ENCODE measurements at places on chromosomes 7 and 10.

GRCh38 chr7:138435231-138435919 is 24.7 kb upstream of the TRIM24 start:
- no peak for DNase-seq

DNA sequence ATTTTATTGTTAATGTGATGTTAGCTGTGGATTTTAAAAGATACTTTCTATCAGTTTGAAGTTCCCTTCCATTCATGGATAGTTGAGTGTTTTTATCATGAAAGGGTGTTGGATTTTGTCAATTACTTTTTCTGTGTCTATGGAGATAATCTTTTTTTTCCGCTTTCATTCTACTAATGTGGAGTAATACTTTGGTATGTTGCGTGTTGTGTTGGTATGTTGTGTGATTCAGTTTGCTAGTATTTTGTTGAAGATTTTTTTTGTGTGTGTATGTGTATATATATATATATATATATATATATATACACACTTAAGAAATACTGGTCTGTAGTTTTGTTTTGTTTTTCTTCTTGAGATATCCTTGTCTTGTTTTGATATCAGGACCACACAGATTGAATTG is 100.3 kb downstream of the CCSER2 start:
- DNase-seq: no peak

DNA sequence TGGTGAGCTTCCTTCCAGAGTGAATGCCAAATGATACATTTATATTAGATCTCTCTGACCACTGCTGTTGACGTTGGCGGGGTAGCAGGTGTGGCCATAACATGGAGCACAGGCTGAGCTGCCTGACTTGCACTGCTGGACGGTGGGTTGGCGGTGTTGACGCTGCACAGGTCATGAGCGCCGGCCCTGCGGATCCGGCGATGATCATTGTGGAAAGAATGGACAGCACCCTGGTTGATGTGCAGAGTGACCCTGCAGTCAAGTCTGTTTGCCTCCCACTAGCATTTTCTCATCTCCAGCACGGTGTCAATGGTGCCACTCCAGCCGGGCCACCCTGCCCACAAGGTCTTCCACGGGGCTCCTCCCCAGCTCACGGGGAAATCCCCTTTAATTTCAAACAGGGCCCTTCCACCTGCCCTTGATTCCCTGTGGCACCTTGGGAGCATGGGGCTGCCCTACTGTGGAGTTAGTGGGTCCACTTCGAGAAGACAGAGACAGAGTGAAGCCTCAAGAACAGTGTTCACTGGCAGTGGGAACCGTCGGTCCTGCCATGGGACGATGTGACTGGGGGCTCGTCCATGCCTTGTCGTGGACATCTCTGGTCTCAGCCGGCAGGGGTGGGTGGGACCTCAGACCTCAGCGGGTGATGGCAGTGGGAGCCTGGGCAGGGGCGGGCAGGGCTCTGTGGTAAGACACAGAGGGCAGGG is 613.5 kb downstream of the PTPRN2 start:
- no peak for DNase-seq

- DNase-seq: no peak
Measured at GRCh38 chr10:43082746-43083145, 5.9 kb downstream of the RET start.

DNA sequence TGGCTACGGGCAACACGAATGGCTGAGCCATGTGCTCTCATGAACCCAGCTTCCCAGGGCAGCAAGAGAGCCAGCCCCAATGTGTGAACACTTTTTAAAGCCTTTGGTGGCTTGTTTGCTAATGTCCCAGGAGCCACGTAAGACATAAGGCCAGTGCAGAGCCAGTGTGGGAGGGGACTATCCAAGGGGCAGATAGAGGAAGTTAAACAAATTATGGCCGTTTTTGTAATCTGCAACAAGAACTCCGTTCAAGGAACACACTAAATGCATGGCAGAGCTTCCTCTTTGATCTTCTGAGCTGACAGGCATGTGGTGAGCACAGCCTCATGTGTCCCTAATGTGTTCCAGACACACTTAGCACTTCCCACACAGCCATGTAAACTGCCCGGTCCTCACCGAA is 133.3 kb downstream of the TEX36 start:
- no peak for DNase-seq

DNA sequence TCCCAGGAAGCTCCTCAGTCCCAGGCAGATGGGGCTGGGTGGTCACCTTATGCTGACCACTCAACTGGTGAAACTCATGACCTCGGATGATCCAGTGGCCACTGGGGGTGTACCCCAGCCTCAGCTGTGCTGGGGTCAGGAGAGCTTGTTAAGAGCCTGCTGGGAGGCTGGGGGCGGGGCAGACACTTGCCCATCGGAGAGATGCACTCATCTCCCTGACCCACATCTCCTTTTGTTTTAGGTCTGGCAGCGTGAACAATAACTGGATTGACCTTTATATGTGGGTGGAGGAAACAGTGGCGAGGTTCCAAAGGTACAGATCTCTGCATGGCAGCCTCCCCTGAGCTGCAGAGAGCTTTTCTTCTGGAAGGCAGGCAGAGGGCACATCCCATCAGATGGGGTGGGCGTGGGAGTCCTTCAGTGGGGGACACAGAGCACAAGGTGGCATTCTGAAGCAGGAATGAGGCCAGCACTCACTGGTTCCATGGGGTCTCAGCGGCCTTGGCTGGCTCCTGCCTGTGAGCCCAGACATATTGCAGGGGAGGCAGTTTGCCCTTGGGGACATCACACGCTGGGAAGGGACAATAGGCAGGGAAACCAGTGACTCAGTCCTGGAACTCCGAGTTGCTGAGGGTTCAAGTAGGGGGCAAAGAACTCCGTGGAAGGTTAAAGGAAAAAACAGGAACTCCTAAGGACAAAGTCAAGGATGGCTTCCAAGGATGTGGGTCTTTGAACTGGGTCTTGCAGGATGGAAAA is 5.2 kb downstream of the ANTXRL start:
- no peak for DNase-seq

DNA sequence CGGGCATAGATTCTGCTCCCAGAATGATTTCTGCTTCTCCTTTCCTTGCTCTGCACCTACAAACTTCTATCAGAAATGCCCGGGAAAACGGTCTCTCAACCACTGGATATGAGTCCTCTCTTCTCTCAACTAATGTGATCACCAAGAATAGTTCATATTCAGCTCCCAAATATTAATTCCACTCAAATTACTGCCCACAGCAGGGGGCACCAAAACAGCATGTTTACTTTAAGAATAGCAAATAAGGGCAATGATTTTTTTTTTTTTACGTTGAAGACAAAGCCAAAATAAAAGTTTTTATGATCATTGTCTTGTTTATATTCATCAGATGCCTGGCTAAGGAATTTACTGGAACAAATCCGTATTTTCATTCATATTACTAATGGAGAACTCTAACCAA is 94.9 kb upstream of the PRSS1 start:
- DNase-seq: no peak

GRCh38 chr10:77939561-77940001 is 13.0 kb upstream of the DLG5 start:
- DNase-seq: no peak

DNA sequence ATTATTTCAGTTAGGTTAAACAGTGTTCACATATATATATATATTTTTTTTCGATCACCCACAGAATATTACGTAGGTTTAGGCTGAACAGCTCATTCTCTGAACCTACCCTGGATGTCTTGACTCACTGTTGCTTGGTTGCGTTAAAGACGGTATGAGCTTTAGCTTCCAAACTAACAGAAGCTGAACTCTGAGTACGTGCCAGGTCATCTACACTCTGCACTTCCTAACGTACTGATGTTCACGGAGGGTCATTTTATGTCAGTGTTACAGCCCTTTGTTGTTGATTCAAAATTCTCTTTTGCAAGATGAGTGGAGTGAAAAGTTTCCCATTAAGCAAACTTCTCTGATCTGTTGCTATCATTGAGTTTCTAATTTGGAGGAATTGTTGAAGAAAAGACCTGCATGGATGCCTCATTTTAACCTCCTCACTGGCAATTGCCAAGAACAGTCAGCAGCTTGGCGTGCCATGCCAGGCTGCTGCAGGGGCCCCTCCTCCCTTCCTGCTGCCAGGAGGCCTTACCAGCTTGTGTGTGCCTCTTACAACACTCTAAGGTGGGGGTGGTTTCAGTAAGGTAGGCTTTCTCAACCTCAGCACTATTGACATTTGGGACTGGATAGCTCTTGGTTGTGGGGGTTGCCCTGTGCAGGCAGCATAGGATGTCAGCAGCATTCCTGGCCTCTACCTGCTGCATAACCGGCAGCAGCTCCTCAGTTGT is 44.3 kb downstream of the INSYN2A start:
- DNase-seq: no peak

DNA sequence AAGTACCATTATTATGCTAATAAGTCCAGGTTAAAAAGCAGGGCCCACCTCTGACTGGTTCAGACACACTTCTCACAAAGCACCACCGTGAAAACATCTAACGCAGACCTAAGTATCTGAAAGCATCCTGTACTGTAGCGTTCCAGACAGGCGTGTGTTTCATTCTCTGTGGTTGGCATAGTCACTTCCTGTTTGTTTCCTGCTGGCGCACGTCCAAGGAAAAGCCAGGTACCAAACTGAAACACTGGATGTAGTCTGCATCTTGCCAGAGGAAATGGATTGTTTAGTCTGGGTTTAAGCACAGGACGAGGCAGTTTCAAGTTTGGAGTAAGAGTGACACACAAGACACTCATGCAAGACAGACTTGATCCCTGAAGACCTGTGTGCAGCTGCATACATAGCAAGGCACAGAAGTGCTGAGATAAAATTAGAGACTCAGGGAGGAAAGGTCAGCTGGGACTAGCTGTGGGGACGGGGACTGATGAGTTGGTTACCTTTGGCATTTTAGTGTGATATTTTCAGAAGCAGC is 23.3 kb downstream of the BPGM start:
- DNase-seq: no peak

- no peak for DNase-seq
Measured at GRCh38 chr10:121713486-121713885, 115.2 kb upstream of the FGFR2 start.

GRCh38 chr10:71584461-71584860 is 135.1 kb downstream of the C10orf105 start:
- DNase-seq: no peak
